ENCODE measurements at places on chromosomes 1 and 21. TPM values are rescaled to one million over a fixed set of nuclear protein-coding genes. Genes with fewer than 3 reads are reported as not detected.

The C1orf53 gene
- 3.8 TPM for polyA plus RNA-seq

The ALG14 gene
- 13.0 TPM for polyA plus RNA-seq

The SOAT1 gene
- 39.0 TPM for polyA plus RNA-seq

The VHLL gene
- 0.24 TPM for polyA plus RNA-seq

The TSPAN1 gene
- polyA plus RNA-seq, result 77.8 TPM

The IVL gene
- not detected for polyA plus RNA-seq

The CRYZL1 gene
- polyA plus RNA-seq, result 63.5 TPM

The OR2L8 gene
- not detected for polyA plus RNA-seq

The C1QA gene
- polyA plus RNA-seq, result 16.1 TPM
